ENCODE measurements at places on chromosomes 6 and 20. TPM values are rescaled to one million over a fixed set of nuclear protein-coding genes. Genes with fewer than 3 reads are reported as not detected.

Gene PKHD1
- total RNA-seq = not detected

Gene PDYN
- total RNA-seq = not detected

Gene FOXP4
- 1.3 TPM for total RNA-seq

Gene OTOR
- total RNA-seq = not detected

Gene PRDM13
- total RNA-seq = not detected

Gene SAMHD1
- total RNA-seq = 39.1 TPM

Gene TNNC2
- total RNA-seq = not detected

Gene SLC52A3
- total RNA-seq = not detected

Gene GCNT2
- total RNA-seq = 6.3 TPM
